ENCODE measurements at places on chromosomes 16 and 17.

DNA sequence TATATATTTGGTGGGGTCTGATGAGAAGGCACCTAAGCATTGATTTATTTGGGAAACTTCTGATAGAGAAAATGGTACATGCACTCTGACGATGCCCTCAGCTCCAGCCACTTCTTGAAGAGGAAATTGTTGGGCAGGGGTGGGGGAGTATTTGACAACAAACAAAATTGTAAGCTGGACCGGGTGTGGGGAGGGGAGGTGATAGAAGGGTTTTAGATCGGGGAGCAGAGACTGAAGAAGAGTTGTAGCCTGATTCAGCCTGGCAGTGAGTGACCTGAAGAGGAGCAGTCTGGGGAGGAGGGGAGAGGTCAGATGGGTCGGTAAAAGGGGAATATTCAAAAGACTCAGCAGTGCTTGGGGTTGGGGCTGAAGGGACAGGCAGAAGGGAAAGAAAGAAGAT lies 2284.7 kb downstream of the TP53TG3F start:
- no peak for DNase-seq

- DNase-seq = no peak
These were observed 122.5 kb downstream of the DNAH9 start for GRCh38 chr17:11720816-11721215.

GRCh38 chr16:6888531-6888930 lies 444.1 kb upstream of the RBFOX1 start:
- no peak for DNase-seq

DNA sequence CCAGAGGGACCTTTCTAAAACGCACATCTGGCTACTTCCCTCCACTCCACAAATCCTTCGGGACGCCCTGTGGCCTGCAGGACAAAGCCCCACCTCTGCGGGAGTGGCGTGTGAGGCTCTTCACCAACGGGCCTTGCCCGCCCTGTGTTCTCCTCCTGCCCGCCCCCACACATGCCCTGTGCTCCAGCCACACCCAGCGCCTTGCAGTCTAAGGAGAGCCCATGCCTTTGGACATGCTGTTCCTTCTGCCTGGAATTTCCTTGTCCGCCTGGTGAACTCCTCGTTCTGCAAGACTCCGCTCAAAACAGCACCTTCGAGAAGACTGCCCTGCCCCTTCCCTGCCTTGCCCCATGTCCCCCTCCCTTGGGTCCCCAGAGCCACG lies 7.4 kb downstream of the ELOB start:
- DNase-seq = no peak

GRCh38 chr16:58614860-58615259 lies 14.8 kb downstream of the CNOT1 start:
- DNase-seq = no peak

GRCh38 chr16:51807551-51807950 lies 656.5 kb upstream of the SALL1 start:
- no peak for DNase-seq

GRCh38 chr17:10130263-10130662 lies 68.1 kb downstream of the GAS7 start:
- no peak for DNase-seq

DNA sequence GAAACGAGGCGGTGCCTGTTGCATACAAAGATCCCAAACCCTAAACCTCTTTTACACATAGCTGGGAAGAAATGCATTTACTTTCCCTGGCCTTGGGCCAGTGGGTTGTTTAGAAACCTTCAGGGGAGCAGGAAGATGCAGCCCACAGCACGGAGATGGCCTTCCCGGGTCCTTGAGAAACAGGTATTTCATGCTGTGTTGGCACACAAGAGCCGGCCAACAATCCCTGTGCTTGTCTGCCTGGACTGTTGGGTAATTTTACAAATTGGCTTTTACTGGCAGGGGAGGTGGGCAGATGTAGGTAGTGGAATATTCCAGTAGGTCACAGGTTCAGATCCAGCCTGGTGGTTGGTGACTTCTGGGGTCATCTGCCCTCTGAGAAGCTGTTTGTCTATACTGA lies 148.0 kb downstream of the FOXL1 start:
- no peak for DNase-seq

GRCh38 chr17:10439816-10440215 lies 18.1 kb upstream of the MYH8 start:
- DNase-seq = no peak

- DNase-seq = no peak
These were observed 243.1 kb downstream of the SEC14L1 start for GRCh38 chr17:77383613-77384608.

- no peak for DNase-seq
These were observed 40.1 kb upstream of the AMZ2 start for GRCh38 chr17:68207651-68208253.

DNA sequence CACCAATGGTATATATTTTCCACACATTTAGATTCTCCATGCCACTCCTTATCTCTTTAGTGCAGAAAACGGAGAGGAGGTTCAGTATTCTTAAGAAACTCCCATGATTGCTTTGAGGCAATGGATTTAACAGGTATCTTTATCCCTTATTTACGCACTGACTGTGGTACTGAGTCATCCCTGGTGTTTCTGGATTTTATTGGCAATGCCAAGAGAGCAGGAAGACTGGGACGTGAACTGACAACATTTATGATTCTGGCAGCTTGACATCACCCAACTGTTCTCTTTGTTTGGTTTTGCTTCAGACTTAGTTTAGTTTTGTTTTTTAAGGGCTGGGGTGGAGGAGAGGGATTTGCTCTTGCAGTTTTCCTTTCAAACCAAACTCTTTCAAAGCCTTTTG lies 131.4 kb downstream of the WWOX start:
- DNase-seq = no peak

DNA sequence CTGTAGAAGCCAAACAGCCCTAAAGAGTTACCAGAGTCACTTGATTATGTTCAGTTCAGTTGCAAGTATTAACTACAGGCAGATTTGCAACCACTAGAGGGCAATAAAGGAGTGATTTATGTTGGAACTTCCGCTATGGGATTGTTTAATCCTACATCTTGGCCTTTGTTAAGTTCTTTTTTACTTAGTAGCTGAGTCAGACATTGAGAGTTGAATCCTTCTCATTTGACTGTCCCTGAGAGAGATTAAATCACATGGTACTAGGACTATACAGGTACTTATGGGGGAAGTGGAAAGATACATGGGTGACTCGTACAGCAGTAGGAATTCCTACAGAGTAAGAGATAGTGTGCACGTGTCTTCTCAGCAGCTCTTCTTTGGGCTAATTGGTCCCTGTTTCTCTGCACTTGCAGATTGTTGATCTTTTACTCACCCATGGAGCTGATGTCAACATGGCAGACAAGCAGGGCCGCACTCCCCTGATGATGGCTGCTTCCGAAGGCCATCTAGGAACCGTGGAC lies 40.3 kb downstream of the CYB561 start:
- peak; percentile 41 for DNase-seq

GRCh38 chr17:7477392-7478275 lies 1.8 kb downstream of the ZBTB4 start:
- DNase-seq = peak; percentile 93

GRCh38 chr16:70430667-70431536 lies 8.0 kb downstream of the ST3GAL2 start:
- no peak for DNase-seq

- DNase-seq = no peak
These were observed 8.2 kb downstream of the ITGAM start for GRCh38 chr16:31268033-31268365.

DNA sequence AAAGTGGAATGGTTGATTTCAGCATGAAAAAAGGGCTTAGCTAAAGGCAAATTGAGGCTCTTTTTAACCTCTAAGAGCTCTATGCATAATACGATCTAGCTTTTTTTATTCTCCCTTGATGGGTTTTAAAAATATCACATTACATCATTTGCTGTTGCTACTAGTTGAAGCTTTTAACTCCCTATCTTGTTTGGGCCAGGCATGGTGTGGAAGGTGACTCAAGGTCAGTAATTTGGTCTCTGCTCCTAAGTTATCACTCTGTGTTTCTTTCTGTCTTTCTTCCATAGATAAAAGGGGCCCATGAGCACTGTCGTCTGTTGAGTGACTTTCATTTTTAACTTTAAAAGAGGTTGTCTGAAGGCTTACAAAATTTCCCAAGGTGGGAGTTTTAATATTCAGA lies 58.1 kb upstream of the GOT2 start:
- DNase-seq = no peak

- peak; percentile 52 for DNase-seq
These were observed at the start of gene BMERB1 for GRCh38 chr16:15434425-15435215. Gene BMERB1, plus strand, starts transcription at chr16:15434588. Its CDS starts 66 bp downstream, at chr16:15434654.

- no peak for DNase-seq
These were observed 42.2 kb downstream of the RPH3AL start for GRCh38 chr17:310111-311010.

- DNase-seq = no peak
These were observed 2.0 kb downstream of the CORO7 start for GRCh38 chr16:4414187-4414917.

GRCh38 chr16:17177959-17178905 lies 292.5 kb downstream of the XYLT1 start:
- no peak for DNase-seq

- DNase-seq = no peak
These were observed 33.6 kb upstream of the RAI1 start for GRCh38 chr17:17647524-17648178.

GRCh38 chr16:26177438-26177837 lies 485.7 kb downstream of the HS3ST4 start:
- no peak for DNase-seq

- DNase-seq = no peak
These were observed 119.1 kb downstream of the IRF8 start for GRCh38 chr16:86018071-86018470.

- DNase-seq = no peak
These were observed 16.4 kb downstream of the REXO5 start for GRCh38 chr16:20822521-20823325.

- DNase-seq = no peak
These were observed 12.9 kb downstream of the SLC13A5 start for GRCh38 chr17:6699997-6700947.

DNA sequence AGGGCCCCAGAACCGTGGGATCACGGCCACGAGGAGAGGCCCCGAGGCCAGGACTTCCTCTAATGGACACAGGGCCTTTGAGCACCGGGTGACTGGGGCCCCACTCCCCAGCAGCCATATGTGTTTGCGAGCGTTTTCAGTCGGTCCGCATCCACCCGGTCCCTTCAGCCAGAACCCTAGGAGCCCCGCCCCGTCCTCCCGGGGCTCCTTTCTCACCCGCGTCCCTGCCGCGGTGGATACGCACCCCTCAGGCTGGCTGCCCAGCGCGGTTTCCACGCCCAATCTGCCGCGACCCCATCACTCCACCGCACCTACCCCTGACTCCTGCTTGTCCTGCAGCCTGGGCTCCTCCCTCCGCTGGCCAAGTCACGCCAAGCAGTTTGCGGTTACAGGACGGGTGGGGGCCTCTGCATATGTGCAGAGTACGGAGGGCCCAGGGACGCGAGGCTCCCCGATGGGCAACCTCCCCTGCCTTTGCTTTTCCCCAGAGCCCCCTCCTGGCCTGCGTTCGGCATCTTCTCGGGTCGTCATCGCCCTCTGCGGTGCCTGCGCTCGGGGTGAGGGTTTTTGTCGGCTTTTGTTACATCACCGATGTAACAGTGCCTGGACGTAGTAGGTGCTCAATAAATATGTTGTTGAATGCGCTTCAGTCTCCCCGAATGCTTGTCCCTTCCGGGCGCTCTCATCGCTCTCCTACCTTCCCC lies 1.0 kb upstream of the TTYH2 start:
- DNase-seq = no peak

GRCh38 chr17:16191604-16192003 lies 23.7 kb downstream of the NCOR1 start:
- no peak for DNase-seq

DNA sequence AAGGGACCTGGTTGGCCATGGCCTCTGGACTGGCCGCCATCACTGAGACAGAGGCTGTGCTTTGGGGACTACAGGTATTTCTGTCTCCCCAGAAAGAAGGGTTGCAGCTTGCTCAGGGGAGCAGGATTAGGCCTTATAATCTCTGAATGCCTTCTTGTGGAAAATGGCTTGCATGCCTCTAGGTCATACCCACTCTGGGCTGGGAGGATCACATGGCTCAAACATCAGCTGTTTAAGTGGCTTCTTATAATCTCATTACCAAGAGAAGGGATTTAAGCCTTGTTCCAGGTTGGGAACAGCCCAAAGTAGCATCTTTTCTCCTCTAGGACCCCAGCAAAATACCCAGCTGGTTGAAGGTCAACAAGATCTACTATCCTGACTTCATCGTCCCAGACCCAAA lies 19.1 kb downstream of the LIG3 start:
- no peak for DNase-seq

- DNase-seq = no peak
These were observed 33.2 kb upstream of the ABR start for GRCh38 chr17:1212946-1213345.

- DNase-seq = no peak
These were observed 25.0 kb downstream of the MPRIP start for GRCh38 chr17:17067257-17067656.

DNA sequence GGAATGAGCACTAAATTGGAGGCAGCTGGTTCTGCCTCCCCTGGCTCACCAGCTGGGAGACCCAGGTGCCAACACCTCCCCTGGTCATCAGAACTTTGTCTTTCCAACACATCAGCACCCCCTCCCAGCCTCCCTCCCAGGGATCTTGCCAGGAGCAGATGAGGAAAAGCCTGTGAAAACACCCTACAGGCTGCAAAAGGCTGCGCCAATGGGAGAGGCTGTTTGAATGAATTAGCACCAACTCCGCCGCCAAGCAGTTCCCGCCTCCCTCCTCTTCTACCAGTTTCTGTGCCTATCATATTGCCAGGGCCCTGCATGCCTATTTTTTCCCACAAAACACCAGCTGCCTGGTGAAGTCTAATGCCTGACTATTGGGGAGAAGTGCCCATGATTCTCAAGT lies 137.0 kb downstream of the AIPL1 start:
- no peak for DNase-seq

DNA sequence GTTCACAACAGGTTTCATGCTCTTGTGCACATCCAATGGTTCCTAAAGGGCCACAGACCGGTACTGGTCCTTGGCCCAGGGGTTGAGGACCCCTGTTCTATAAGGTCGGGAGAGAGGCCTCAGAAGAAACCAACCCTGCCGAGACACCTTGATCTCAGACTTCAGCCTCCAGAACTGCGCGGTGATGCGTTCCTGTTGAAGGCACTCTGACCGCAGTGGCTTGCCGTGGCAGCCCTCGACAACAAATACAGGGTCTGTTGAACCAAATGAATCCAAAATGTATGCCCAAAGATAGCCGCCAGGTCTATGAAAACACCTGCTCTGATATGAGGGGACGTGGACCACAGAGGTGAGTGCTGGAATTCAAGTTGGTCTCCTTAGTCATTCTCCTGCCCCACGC lies 389.8 kb downstream of the SEC14L1 start:
- DNase-seq = no peak

DNA sequence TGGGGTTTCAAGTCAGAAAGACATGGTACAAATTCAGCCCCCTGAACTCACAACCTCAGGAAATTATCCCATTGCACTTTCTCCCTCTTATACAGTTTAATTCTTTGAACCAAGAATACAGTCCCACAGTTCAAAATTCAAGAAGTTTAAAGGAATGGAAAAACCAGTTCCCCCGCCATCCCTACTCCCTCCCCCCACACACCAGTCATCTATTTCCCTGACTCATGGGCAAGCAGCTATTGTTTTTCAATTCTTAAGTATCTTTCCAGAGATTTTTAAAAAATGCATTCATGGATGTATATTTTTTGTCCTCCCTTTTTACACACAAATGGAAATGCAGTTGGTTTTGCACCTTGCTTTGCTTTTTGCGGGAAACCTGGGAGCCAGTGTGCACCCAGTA lies 7.3 kb downstream of the SYCE1L start:
- DNase-seq = no peak

All from AG09319 (cell line).